ENCODE measurements at places on chromosomes 12 and 14.

- DNase-seq: no peak
These were observed 1255.4 kb downstream of the LRFN5 start for GRCh38 chr14:42862114-42862513.

DNA sequence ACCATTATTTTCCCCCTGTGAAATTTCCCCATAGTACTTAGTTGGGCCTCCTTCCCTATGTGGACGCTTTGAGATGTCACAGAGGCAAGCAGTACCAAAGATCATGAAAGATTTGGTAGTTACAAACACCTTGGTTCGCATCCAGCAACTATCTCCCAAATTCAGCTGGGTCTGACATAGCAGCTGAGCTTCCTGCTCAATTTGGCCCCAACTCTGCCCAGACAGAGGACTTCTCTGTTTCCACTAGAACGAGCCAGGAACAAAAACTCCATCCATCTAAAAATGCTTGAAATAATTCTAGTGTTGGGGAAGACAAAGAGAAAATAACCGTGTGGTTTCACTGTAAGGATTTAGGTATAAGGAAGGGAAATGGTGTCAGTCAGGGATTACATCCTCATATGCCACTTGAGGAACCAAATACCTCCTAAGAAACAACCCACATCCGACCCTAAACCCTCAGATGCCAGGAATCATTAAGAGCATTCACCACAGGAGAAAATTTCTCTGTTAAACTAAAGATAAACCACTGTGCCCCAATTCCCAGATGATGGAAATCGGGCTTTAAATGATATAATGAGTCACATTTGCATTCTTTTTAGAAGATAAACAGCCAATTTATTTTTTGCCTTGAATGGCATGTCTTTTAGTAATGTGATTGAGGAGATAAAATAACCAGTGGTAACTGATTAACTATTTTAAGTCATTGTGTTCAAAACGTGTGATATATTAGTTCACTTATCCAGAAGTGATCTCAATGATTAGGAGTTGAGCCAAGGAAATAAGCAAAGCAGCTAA is 103.7 kb upstream of the IFNG-AS1 start:
- DNase-seq: peak; percentile 34

- no peak for DNase-seq
These were observed 39.4 kb downstream of the USP15 start for GRCh38 chr12:62299617-62300016.

GRCh38 chr12:51815571-51815970 is 32.9 kb downstream of the FIGNL2 start:
- DNase-seq: no peak

- DNase-seq: no peak
These were observed 604 bp upstream of the MAGOHB start for GRCh38 chr12:10614056-10614370.

GRCh38 chr14:59046746-59047145 is 141.7 kb upstream of the DAAM1 start:
- DNase-seq: no peak

- DNase-seq: no peak
These were observed 880.1 kb upstream of the FBXO33 start for GRCh38 chr14:40312296-40312695.

- no peak for DNase-seq
These were observed 137.0 kb upstream of the MDM1 start for GRCh38 chr12:68469113-68469512.

GRCh38 chr12:105765053-105766014 is 373.4 kb downstream of the NUAK1 start:
- DNase-seq: no peak

DNA sequence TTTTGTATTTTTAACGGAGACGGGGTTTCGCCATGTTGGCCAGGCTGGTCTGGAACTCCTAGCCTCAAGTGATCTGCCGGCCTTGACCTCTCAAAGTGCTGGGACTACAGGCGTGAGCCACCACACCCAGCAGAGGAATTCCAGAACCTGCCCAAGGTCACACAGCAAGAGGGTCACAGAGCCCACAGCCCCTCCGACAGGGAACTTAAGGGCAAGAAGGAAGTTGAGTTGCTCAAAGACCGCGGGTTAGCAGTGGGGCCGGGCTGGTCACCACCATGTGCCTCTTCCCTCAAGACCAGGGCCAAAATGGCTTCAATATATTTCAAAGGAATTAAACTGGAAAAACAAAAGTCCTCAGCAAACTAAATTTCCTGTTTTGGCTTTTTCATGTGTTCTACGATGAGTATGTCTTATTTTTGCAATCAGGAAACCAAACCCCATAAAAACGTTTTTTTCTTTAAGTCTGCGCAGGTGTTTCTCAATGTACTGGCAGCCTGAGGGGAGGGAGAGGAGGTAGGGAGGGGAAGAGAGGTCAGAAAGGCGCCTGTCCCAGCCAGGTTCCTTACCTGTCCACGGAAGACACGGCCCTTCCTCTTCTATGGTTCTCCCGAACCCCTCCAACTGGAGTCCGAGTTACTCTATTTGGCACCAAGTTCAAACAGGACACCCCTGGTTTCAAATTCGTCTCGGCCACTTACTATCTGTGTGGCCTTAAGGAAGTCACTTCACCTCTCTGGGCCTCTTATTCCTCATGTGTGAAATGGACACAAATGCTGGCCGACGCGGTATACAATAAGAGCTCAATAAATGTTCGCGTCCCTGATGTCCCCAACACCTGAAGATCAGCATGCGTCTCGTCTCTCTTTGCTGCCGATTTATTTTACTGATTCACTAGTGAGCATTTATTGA is 778 bp downstream of the SLC8B1 start:
- DNase-seq: no peak

GRCh38 chr14:35044939-35045797 is 904 bp upstream of the FAM177A1 start:
- peak; percentile 30 for DNase-seq

DNA sequence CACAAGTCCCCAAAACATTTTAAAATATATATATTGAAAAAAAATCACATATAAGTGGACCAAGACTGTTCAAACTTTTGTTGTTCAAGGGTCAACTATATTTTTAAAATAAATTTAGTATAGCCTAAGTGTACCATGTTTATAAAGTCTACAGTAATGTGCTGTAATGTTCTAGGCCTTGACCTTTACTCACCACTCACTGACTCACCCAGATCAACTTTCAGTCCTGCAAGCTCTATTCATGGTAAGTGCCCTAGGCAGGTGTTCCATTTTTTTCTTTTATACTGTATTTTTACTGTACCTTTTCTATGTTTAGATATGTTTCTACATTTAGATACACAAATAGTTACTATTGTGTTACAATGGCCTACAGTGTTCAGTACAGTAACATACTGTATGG is 23.4 kb upstream of the TMTC1 start:
- DNase-seq: no peak
